CD14-positive monocyte (primary cell): ENCODE measurements at places on chromosomes 16 and 17. TPM values are rescaled to one million over a fixed set of nuclear protein-coding genes. Genes with fewer than 3 reads are reported as not detected.
A peak's percentile ranks its signal among the peaks of the same experiment; 100 is the strongest.

Gene ASB16
- not detected in 2 replicates for polyA plus RNA-seq

Gene KIF19
- not detected for polyA plus RNA-seq

Gene KIAA0753
- 2.8 and 6.6 TPM in 2 replicates for polyA plus RNA-seq

Gene EMC6
- polyA plus RNA-seq, result 118 TPM

Gene CTRL
- polyA plus RNA-seq, result 0.69 TPM

Gene CDH8
- polyA plus RNA-seq, result not detected

Gene SEPTIN12
- 0.25 TPM in 1 of 2 replicates, not detected in the other for polyA plus RNA-seq

Gene MMP15
- not detected in 2 replicates for polyA plus RNA-seq

Gene NPIPA7
- polyA plus RNA-seq, result not detected

DNA sequence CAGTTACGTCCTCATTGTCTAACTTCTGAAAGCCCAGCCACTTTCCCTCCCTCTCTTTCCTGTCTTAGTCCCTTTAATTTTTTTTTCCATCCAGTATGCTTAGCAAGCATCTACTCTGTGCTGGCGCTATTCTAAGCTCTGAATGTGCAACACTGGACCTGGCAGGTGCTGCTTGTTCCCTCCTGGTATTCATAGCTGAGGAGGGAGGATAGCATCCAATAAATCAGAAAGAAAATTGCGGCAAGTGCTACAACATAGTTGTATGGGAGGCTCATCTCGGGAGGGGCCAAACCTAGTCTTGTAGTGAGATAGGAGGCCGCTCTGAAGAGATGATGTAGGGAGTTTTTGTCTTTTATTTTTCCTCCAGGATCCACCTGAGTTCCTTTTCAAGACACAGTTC, 457.3 kb upstream of the HSBP1 start:
- no peaks in the 10 kb centered on the region for H3K27me3 ChIP-seq
- no peak overlapping the region for H3K4me3 ChIP-seq
- H3K4me1 ChIP-seq, result no peaks in the 10 kb centered on the region
- no peak overlapping the region for H3K27ac ChIP-seq

DNA sequence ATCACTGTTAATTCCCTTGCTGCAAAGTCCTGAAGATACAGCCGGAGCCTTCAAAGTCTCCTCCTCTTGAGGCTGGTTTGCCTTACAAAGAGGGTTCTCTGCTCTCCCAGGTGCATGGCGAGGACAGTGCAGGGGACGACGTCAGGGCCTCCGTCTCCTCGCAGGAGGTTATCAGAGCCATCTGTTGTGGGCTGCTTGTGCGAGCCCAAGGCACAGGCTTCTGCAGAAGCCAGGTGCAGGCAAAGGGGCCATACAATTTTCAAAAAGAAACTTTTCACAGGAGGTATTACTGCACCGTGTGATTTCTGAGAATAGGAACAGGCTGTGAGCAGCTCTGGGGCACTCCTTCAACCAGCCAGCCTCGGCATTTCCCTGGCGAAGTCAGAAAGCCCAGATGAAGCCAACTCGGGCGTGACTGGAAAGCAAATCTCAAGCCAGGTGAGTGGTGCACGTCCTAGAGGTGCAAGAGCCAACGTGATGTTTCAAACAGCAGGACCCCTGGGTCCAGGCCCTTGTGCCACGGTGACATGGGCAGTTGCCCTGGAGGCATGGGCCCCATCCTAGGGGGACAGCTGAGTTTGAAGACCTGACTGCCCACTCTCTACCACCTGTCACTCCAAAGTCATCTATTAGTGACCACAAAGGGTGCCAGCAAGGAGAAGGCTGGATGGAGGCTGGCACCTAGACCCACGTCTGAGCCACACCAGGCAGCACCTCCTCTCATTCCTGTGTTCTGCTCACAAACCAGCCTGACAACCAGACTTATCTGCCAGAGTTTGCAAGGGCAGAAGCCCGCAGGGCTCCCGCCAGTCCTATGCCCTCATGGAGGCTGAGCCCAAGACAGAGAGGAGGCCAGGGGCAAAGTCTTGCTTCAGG, 68.6 kb downstream of the SMPD3 start:
- no peaks in the 10 kb centered on the region for H3K36me3 ChIP-seq
- no peak overlapping the region for H3K4me3 ChIP-seq
- no peak overlapping the region for H3K27ac ChIP-seq
- peaks cover 3% of the 10 kb centered on the region for H3K4me1 ChIP-seq
- H3K27me3 ChIP-seq, result peaks cover 2% of the 10 kb centered on the region

DNA sequence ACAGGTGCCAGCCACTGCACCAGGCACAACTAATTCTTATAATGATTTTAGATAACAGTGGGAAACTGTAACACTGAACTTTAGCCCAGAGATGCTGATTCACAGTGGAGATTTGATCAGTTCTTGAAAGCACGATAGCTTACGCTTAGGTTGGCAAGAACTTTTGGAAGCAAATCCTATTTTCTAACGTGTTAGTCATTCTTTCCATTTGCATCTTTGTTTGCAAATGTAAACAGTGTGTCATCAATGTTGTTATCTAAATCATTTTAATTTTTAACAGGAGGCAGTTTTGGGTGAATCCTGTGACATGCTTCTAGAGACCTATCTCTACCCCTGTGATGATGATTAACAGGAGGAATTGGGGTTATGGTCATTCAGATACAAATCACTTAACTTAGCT, 35.7 kb upstream of the GNA13 start:
- no peak overlapping the region for H3K27ac ChIP-seq
- H3K27me3 ChIP-seq, result no peaks in the 10 kb centered on the region
- DNase-seq, result no peak

DNA sequence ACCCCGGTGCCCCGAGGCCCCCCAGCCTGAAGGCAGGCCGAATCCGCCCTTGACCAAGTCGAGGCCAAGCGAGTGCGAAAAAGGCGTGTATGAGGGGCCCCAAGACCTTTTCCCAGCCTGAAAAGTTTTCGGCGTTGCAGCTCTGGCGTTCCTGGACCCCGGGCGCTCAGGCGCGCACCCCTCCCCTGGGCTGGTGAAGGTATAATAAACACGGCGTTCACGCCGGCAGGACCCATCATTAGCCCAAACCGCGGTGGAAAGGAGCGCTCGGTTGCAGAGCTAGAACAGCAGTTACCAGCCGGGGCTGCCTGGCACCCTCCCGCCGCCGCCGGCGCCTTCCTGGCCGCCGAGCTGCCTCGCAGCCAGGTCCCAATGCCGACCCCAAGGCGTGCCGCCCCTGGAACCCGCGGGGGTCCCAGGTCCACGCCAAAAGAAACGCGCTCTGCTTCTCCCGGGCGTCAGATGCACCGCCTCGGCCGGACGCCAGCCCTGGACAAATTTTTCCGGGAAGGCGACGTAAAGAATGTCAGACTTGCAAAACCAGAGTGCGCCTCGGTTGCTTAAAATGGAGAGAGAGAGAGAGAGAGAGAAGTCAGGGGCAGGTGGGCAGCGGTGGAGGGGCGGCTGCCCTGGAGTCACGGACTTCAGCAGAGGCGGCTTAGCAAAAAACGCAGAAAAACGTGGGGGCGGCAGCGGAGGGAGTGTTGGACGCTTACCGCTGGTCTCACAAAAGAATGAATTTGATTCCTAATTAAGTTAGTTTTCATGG, 11.5 kb upstream of the FOXF1 start:
- H3K4me3 ChIP-seq, result no peak overlapping the region
- no peaks in the 10 kb centered on the region for H3K4me1 ChIP-seq
- no peaks in the 10 kb centered on the region for H3K36me3 ChIP-seq
- H3K27ac ChIP-seq, result no peak overlapping the region
- peaks cover 83% of the 10 kb centered on the region for H3K27me3 ChIP-seq

GRCh38 chr17:60422162-60422665, at the start of gene CHCT1:
Gene CHCT1 (plus strand): TSS chr17:60422489. CDS start chr17:60422593, 104 bp downstream.
- H3K4me3 ChIP-seq, result peak within 1 kb of the TSS; percentile 57
- DNase-seq, result no peak
- H3K27me3 ChIP-seq, result no peaks in the 10 kb centered on the region
- H3K4me1 ChIP-seq, result peaks cover 10% of the 10 kb centered on the region
- no peaks in the 10 kb centered on the region for H3K36me3 ChIP-seq

DNA sequence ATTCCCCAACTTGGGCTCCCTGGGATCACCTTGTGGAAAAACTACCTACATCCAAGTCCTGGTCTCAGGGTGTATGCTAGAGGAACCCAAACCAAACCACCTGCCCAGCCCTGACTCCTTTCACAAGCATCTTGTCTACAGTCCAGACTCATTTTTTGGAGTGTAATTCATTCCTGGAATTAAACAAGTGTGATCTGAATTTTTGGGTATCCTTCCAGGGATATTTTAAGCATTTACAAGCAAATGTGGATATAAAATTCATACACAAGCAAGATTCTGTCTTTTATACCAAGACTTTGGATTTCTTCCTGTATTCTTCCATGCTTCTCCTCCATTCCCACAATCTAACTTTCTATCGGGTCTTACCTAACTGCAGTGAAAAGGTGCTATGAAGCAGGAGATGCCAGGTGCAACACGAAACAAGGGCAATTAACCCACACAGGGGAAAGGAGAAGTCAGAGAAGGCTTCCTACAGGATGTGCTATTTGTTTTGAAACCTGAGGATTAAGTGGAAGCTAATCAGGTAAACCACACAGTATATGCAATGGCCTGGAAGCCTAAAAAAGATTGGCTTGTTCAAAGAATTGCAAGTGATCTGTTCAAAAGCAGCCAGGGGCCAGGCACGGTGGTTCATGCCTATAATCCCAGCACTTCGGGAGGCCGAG, 417.2 kb upstream of the C16orf82 start:
- no peaks in the 10 kb centered on the region for H3K27me3 ChIP-seq
- H3K4me1 ChIP-seq, result no peaks in the 10 kb centered on the region

DNA sequence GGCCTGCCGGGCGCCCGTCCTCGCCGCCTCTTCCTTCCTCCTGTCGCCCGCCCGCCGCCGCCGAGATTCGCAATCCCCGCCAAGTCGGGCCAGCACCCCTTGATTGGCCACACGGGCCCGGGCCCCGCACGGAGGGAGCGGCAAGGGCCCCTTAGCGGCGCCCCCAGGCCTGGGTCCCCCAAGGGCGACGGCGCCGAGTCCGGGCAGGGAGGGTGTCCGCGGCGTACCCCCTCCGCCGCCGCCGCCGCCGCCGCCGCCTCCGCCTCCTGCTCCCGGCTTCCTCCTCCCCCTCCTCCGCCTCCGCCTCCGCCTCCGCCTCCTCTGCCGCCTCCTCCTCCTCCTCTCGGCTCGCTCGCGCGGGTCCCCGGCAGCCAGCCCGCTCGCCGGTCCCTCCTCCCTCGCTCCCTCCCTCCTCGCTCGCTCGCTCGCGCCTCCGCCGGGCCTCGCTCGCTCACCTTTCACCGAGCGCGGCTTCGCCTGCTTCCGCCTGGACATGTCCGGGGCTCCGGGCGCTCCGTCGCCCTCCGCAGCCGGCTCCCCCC, 561 bp downstream of the ZNF423 start:
- H3K27me3 ChIP-seq, result peaks cover 41% of the 10 kb centered on the region
- H3K4me3 ChIP-seq, result peak overlapping the region; percentile 57
- no peak overlapping the region for H3K27ac ChIP-seq
- DNase-seq, result peak; percentile 30

DNA sequence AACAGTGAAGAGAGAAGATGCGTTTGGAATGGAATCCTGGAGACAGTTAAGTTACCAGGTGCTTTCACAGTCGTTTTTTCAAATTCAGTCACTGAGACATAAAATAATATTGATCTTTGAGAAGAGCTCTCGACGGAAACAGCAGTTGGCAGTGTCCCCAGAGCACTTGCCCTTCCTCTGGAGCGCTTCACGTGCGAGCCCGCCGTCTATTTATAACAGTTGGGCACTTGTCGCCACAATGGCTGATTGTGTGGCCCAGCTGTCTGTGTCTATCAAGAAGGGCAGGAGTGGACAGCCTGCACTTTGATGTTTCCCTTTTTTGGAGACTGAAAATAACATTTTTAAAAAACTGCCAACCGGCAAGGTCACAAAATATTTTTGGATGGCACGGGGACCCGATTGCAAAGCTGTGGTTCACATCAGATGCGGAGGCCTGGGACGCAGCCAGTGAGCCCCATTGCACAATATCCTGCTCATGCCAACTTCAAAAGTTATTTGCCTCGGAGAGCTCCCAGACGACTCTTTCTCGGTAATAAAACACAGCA, 62.9 kb downstream of the ADCY9 start:
- H3K27ac ChIP-seq, result peak overlapping the region; percentile 95
- H3K4me3 ChIP-seq, result peak overlapping the region; percentile 61
- peak; percentile 65 for DNase-seq
- H3K27me3 ChIP-seq, result no peaks in the 10 kb centered on the region

DNA sequence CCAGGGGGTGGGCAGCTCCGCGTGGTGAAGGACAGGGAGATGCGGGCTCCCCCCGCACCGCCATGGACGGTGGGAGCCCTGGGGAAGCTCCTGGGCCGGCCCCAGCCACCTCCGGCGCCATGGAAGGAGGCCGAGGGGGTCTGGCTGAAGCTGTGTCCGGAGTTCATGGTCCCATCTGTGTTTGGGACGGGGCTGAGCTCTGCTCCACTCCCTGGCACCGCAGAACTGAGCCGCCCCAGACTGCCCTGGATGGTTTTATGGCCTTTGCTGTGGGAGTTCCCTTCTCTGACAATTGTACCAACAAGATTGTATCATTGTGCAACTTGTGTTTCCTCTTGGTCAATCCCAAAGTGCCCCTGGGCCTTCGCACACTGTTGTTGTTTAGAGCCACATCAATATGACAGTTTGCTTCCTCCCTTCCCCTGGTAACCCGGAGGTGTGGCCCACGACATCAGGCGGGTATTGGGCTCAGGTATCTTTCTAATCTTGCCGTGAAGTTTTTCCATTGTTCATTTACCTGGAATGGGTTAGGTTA, 942 bp downstream of the KRT23 start:
- H3K36me3 ChIP-seq, result no peaks in the 10 kb centered on the region
- peaks cover 7% of the 10 kb centered on the region for H3K27me3 ChIP-seq
- H3K4me3 ChIP-seq, result peak overlapping the region; percentile 20
- H3K27ac ChIP-seq, result peak overlapping the region; percentile 51

- no peaks in the 10 kb centered on the region for H3K36me3 ChIP-seq
- DNase-seq, result no peak
- H3K27me3 ChIP-seq, result peaks cover 57% of the 10 kb centered on the region
- no peak overlapping the region for H3K4me3 ChIP-seq
- H3K27ac ChIP-seq, result no peak overlapping the region
These were observed 13.1 kb upstream of the SEZ6 start for GRCh38 chr17:29018788-29019474.

GRCh38 chr16:7090628-7091115, 242.0 kb upstream of the RBFOX1 start:
- H3K27ac ChIP-seq, result no peak overlapping the region
- no peak overlapping the region for H3K4me3 ChIP-seq
- no peaks in the 10 kb centered on the region for H3K4me1 ChIP-seq
- no peaks in the 10 kb centered on the region for H3K36me3 ChIP-seq
